NCI-H1417 (cell line): ENCODE measurements at places on chromosomes 2 and 18.
A peak's percentile ranks its signal among the peaks of the same experiment; 100 is the strongest.

DNA sequence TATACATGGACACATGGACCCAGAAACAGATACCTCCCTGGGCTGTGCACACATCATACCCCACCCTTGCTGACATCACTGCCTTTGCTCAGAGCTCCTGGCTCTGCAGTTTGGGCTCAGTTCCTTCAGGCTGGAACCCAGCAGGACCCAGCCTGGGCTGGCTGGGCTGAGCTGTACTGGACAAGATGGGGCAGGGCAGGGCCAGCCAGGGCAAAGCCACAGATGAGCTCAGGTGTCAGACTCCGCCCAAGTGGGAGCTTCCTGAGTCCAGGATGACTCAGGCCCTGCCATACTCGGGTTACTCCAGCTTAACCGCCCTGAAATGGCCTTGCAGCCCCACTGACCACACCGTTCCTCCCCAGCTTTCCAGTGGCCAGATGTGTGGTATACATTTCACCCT is 284.9 kb downstream of the OSR1 start:
- DNase-seq, result no peak

- DNase-seq, result no peak
Measured at GRCh38 chr2:28166956-28167355, 225.7 kb upstream of the FOSL2 start.

DNA sequence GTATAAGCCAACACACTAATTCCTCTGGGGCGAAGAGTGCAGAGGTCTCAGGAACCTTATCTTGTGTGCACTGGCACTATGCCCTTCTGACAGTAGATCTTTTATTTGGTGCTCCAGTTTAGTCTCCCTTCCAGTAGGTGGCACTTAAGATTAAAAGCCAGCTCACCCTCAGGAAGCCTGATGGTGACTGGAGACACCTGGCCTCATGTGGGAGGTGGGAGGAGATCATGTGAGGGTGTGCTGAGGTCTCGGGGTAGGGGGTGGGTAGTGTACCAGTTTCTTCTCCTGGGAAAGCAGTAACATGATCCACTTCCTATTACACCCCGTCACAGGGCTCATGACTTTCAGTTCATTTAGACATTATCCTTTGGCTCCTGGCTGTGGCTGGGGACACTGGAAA is 654.9 kb downstream of the ADCYAP1 start:
- DNase-seq, result peak; percentile 6

DNA sequence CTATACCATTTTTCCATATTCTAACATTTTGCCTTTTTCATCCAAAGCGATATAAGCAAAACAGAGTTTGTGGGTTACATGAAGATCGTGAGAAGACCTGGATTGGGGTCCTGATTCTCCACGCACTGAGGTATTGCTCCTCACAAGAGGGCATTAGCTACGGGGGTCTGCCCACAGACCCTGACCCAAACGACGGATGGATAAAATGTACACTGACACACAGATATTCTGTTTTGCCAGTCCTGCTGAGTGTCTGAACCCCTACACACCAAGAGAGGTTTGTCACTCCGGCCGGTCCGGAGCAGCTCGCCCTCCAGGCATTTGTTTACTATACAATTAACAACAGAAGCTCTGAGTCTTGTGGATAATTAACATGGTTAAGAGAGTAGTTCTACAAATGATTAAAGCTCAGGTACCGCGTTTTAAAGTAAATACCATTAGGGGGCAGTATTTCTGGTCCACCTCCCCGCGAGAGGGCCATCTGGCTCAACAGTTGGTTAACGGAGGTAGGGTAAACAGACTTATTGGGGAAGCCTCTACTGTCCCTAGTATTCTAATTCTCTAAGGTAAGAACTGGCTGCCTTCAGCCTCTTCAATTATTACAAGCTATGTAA is 28.4 kb downstream of the SCYGR8 start:
- no peak for DNase-seq

DNA sequence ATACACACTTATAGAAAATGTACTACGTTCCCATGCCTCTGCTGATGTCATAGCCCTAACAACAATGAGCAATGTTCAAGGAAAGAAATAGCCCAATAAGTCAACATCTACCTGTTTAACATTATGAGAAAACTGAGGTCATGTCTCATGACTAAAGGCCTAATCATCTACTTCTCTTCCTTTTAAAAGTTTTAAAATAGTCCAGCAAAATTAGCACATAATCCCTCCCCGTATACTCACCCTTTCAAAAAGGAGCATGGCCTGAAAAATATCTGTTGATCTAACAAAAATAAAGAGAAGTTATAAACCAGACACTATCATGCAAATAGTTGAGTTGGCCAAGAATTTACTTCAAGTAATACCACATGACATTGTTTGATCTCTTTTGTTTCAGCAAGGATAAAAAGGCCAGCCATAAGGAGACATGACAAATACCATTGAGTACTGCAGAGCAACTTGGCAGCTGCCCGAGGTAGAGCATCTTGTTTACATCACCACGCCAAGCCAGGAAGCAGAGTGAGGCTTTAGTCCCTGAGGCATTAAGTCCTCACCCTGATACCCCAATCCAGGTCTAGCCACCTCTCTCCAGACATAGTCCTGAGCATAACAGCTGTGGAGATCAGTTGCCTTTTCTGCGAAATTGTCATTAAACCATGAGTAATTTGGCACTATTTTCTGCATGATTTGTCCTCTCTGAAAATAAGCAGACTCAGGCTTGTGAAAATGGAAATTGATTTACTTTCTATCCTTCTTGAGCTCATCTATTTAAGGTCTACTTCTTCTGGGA is 137.4 kb upstream of the ETAA1 start:
- DNase-seq, result no peak

- no peak for DNase-seq
Measured at GRCh38 chr2:23231865-23232264, 153.1 kb upstream of the KLHL29 start.

- no peak for DNase-seq
Measured at GRCh38 chr2:64448041-64448426, 5.9 kb upstream of the LGALSL start.

- no peak for DNase-seq
Measured at GRCh38 chr2:193154076-193154475, 959.3 kb upstream of the TMEFF2 start.

DNA sequence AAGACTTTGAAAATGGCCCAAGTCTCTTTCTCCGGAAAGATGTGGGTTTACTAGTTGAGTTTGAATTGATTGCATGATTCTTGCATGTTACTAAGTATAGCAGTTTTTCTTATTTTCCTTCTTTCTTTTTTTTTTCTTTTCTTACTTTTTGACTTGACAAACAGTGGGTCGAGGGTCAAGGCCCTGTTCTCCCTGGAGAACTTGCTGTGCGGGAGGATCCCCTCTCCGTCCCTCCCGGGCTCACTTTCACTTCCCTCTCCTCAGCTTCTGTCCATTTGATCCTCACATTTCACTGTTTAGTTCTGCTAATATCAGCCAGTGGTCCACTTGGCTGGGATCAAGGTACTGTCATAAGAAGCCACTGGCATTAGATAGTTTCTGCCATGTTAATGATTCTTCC is 767.4 kb downstream of the TDRD15 start:
- no peak for DNase-seq

DNA sequence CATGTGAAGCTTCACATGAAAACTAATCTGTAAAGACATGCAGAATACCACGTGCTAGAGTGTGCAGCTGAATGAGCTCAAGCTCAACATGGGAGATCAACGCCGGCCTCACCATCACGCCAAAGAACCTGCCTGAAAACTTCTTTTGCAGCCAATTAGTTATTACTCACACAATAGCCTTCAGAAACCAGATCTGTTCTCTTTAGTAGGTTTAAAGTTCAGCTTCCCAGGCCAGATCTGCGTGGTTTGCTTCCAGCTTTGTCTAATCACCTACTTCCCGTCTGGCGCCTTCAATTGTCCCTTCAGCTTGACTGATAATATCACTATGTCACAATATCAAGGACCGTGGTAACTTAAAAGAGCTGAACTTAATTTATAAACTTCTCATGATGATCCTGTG is 68.0 kb upstream of the ZNF236 start:
- no peak for DNase-seq

- DNase-seq, result no peak
Measured at GRCh38 chr2:10517351-10518043, 69.4 kb upstream of the ODC1 start.

DNA sequence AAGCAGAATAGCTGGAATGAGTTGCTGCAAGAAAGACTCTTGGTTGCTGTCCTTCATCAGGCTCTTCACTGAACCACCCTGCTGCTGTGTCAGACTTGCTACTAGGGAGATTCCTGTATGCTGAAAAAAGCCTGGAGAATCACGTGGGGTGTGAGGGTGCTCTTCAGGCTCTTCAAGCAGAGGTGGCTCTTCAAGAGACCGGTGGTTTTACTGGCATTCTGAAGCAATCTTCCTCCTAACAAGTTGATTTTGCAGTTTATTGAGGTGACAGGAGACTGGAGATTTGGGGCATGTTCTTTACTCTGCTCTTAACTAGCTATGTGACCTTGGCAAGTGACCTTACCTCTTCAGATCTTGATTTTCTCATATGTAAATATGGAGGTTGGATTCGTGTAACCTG is 14.1 kb downstream of the TMEM178A start:
- peak; percentile 64 for DNase-seq

DNA sequence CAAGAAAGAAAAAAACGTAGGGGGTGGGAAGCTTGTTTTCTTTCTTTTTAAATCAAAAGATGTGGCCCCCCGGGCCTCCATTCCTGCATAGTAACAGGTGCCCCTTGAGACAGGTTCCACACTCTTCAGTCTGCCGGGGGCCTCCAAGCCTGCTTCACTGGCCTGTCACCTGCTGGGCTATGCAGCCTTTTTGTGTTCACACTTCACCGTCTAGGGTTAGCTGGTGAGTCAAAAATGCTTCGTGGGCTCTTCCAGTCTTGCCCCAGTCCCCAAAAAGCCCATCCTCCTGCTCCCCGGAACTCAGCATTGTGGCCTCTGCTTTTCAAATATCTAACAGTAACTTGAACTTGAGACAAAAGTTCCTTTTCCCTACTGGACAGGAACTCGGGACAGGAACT is 67.9 kb downstream of the POLR1A start:
- DNase-seq, result no peak

DNA sequence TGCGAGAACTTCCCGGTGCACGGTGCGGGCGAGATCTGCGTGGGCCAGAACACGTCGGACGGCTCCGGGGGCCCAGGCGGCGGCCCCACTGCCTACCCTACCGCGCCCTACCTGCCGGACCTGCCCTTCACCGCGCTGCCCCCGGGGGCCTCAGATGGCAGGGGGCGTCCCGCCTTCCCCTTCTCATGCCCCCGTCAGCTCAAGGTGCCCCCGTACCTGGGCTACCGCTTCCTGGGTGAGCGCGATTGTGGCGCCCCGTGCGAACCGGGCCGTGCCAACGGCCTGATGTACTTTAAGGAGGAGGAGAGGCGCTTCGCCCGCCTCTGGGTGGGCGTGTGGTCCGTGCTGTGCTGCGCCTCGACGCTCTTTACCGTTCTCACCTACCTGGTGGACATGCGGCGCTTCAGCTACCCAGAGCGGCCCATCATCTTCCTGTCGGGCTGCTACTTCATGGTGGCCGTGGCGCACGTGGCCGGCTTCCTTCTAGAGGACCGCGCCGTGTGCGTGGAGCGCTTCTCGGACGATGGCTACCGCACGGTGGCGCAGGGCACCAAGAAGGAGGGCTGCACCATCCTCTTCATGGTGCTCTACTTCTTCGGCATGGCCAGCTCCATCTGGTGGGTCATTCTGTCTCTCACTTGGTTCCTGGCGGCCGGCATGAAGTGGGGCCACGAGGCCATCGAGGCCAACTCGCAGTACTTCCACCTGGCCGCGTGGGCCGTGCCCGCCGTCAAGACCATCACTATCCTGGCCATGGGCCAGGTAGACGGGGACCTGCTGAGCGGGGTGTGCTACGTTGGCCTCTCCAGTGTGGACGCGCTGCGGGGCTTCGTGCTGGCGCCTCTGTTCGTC is 1.7 kb downstream of the FZD7 start:
- DNase-seq, result peak; percentile 56
